NT2/D1 (cell line): ENCODE measurements at places on chromosomes 3 and 15.
A peak's percentile ranks its signal among the peaks of the same experiment; 100 is the strongest.

DNA sequence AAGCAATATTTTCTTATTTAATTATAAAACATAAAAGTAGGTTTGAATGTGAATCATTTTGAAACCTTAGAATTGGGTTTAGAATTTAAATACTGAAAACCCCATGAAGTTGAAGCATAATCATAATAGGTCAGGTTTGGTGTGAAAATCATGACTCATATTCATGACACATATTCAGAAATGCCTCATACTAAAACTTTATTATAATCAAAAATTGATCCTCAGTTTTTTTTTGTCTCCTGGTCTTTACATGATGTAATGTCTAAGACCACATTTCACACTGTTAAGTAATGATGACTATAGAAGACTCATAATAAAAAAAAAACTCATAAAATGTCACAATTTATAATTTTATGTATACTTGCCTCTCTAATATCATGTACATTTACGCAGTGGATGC, 190.4 kb downstream of the FOXP1 start:
- no peak for DNase-seq

DNA sequence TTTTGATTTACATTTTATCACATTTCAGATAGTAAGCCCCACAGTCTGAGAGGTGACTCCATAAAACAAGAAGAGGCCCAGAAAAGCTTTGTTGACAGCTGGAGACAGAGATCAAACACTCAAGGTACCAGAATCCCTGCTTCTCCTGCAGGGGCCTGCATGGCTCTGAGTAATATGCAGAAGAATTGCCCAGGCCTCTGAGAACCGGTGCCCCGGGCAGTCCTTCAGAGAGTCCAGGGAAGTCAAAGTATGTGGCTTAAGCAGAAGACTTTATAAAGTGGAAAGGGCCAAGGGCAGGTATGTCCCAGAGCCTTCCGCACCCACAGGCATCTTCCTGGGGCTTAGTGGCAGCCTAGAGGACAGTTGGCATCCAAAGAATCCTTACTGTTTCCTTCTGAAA, 12.8 kb downstream of the ATRIP start:
- DNase-seq, result no peak

DNA sequence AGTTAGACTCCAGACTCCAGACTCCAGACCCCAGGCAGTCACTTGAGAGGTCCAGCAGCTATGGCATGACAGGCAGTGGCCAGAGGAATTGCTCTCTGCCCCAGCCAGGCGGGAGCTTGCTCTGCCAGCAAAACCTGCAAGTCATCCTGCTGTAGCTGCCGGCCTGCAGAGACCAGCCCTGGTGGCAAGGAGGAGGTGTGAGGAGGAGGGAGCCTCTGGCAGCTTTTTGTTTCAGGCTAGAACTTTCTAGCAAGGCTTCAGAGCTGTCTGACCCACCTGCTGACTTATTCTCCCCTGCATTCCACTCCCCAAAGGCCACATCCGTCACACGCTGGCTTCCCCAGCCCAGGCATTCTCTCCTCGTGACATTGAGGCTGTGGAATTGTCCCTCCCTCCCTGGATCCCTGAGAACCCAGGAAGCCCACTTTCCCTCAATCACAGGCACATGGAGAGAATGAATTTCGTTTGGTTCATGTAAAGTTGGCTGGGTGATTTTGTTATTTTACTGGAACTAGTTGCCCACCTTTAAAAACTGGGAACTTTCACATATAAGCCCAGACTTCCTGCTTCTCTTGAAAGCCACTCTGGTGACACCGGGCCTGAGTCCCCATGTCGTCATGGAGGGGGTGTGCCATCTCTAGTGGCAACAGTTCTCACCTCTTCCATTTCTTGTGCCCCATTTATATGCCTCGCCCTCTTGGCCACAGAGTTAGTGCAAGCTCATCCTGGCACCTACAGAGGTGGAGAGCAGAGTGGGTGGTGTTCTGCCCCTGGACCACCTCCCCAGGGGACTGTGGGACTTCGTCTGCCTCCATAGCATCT, 82.7 kb downstream of the ABHD5 start:
- no peak for DNase-seq

DNA sequence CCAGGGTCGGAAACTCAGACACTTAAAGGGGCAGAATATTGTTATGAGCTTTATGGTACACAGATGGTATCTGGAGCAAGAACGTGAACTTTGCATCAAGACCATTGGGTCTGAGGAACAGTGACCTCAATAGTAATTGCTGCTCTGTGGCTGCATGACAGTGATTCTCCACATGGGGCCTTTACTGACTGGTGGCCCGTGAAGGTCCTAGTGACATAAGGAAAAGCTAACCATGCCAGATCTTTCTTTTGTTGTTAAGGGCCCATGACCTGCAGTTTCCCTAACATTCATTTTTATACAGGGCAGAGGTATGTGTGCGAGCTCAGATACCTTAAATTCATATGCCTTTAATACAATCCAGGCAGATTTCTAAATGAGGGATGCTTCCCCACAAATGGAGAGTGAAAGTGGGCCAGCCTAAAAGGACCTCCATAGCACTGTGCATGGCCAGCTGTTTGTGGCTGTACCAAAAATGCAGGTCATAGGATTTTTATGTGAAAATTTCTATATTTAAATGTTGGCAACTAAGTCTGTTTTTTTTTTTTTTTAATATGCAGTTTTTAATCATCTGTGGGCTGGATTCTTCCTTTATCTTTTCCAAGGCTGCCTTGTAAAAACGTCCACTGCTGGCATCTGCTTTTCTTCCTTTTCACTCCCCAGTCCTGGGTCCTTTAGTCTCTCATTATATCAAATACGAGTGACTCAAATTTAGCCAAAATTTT, 188.0 kb upstream of the IL12A start:
- DNase-seq, result no peak

DNA sequence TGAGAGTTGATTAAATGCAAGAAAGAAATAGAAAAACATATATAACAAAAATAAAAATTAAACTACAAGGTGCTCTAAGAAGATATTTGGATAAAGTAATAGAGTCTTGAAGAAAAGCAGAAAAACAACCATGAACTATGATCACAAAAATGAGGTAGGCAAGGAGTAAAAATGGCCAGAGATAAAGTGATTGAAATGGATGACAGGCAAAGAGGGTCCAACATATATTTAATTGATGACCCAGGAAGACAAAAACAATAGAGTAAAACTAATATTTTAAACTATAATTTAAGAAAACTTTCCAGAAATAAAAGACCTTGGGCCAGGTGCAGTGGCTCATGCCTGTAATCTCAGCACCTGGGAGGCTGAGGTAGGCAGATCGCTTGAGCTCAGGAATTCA, 22.1 kb upstream of the WDR49 start:
- DNase-seq, result no peak

- DNase-seq, result no peak
These were observed 553.8 kb upstream of the SGO1 start for GRCh38 chr3:20739814-20740213.

DNA sequence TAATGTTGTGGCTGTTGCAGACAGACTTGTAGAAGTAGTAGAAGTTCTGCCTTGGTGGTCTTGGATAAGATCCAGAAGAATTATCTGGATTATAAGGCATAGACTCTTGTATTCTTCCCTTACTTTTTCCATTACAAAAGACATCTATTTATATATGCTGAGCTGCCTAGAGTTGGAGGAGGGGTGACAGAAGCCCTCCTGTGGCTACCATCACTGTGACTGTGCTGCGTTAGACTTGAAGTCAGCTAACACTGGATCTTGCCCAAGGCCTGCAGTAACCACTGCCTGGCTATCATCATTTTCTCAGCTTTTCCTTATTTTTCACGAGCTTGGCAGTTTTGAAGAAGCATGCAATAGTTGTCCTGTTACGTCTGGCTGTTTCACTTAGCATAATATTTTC, 684.8 kb upstream of the BCHE start:
- DNase-seq, result no peak

DNA sequence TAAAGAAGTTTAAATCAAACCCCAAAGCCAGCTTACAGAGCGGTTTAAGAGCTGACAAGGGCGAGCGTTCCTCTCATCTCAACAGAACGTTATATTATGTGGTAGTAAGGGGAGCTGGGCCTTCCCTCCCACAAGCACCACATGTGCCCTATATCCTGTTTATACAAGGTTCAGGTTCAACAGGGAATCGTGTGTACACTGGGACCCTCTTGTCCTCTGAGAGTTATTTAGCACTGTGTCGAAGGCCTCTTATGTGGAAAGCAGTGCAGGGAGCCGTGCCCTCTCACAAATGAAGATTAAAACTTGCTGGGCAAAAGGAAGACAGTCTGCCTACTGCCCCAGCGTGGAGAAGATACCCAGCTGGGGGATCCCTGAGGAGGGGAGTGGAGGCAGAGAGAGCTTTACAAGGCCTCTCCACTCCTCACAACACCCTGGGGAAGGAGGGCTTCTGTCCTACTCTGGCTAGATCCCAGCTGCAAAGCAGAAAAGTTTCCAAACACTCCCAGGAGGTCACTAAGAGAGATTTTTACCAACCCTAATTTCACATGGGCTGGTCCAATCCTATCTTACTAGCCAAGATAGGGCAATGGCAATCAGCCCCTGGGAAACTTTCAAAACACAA, 2.9 kb downstream of the TLE3 start:
- no peak for DNase-seq

DNA sequence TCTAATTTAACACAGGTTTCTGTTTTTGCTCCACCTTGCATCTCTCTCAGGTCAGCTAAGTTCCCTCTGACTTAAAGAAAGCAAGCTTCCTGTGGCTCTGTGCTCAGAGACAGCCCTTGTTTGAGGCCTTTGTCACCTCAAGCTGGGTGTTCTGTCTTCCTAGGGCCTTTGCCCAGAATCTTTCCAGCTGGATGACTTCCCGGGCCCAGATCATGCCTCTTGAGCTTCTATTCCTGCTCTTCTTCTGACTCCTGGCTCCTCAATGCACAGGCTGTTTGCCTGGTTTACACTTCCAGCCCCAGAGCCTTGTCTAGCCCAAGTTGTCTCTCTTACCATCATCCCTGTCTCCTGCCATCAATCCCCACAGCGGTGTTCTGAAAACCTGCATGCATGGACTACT, 300.6 kb downstream of the VPS13C start:
- DNase-seq, result no peak

GRCh38 chr3:72191209-72191960, 406.4 kb upstream of the PROK2 start:
- no peak for DNase-seq

- DNase-seq, result no peak
These were observed 9.1 kb downstream of the BFSP2 start for GRCh38 chr3:133408961-133409360.

DNA sequence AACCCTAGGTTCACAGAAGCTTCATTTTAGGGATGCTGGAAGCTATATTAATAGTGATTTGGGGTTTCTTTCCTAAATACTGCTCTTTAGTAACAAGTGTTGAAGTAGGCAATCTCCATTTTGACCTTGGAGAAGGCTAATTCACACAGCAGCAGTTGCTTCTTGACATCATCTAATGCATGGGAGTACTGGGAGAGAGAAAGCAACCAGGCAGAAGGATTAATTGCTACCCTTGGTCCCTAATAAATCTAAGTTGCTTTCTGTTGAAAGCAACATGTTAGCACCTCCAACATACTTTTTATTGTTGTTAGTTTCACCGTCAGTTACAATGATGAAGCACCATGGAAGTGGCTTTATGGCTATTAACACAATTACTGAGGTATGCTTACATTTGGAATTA, 96.2 kb downstream of the ADAMTS9 start:
- no peak for DNase-seq

DNA sequence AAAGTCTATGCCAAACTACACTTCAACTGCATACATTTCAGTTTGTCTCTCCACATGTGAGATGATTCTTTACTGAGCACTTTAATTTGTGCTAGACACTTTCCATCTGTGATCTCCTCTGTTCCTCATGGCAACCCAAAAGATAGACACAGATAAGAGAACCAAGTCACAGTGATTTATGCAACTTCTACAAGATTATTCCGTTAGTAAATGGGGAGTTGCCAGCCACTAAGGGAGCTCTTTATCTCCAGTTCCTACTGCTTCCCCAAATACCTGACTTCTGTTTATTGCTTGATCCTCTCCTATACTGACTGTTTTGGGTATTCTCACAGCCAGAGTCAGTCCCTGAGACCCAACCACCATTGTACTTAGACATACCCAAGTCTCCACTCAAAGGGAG, 24.1 kb upstream of the AKAP13 start:
- DNase-seq, result no peak

DNA sequence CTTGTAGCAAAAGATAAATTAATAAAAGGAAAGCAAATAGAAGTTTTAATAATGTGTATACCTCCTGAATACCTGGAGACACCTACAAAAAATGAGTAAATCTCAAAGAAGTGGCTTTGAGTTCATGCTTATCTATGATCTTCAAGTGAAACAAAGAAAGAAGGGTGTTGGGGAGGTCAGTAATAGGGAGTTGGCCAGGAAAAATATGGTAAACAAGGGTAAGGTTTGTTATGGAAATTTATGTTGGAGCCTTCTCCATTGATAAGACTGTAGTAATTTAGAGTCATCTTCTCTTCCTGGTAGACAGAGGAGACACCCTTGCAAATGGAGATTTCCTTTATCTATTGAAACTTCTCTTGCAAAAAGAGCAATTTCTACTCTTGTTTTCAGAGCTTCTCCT, 6.6 kb upstream of the CCR8 start:
- no peak for DNase-seq

- no peak for DNase-seq
These were observed 157.0 kb downstream of the CHST2 start for GRCh38 chr3:143276592-143276991.

DNA sequence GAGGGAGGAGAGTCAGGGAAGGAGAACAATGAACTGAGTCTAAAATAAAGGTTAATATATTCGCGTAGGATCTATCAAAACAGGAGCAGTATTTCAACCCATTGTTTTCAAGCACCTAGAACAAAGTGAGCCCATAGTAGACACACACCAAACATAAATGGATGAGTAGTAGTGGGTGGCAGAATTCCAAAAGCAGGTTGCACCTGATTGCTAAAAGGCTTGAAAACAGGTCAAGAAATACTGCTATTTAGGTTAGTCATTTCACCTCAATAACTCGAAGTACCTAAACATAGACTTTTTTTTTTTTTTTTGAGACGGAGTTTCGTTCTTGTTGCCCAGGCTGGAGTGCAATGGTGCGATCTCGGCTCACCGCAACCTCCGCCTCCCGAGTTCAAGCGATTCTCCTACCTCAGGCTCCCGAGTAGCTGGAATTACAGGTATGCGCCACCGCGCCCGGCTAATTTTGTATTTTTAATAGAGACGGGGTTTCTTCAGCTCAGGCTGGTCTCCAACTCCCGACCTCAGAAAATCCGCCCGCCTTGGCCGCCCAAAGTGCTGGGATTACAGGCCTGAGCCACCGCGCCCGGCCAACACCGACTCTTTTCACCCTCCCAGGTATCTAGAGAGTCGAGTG, 855 bp upstream of the ABHD5 start:
- DNase-seq, result no peak

DNA sequence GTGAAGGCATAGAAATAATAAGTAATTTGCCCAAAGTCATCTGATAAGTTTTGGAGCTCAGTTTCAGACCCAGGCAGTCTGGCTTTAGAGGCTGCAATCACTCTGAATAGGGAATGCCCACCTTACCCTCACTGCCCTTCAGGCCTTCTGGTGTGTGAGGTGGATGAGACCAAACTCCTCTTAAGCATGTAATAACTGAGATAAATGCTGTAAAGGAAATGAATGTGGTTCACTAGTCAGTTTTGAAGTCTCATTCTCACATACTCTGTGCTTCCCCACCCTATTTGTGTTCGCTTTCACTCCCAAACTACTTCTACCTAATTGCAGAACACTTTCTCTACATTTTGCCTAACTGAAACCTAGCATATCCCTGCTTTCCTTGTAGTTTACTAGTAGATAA, 144.1 kb downstream of the FILIP1L start:
- no peak for DNase-seq

GRCh38 chr3:141561426-141562034, 74.7 kb downstream of the RASA2 start:
- DNase-seq, result peak; percentile 49
